ENCODE measurements at places on chromosomes 2 and 18. TPM values are rescaled to one million over a fixed set of nuclear protein-coding genes. Genes with fewer than 3 reads are reported as not detected.

The HOXD8 gene
- 181 TPM for polyA plus RNA-seq

The CD8B2 gene
- polyA plus RNA-seq: 0.24 TPM

The ARHGAP25 gene
- polyA plus RNA-seq: 6.4 TPM

The ABCG8 gene
- 1.1 TPM for polyA plus RNA-seq

The DSG1 gene
- polyA plus RNA-seq: 0.12 TPM

The AP1S3 gene
- polyA plus RNA-seq: 16.1 TPM

The TWIST2 gene
- 5.0 TPM for polyA plus RNA-seq

The RSAD2 gene
- 4.0 TPM for polyA plus RNA-seq

The WNT10A gene
- polyA plus RNA-seq: 1.1 TPM

The MARCO gene
- 0.06 TPM for polyA plus RNA-seq

The STPG4 gene
- 0.30 TPM for polyA plus RNA-seq

The KRTCAP3 gene
- 10.6 TPM for polyA plus RNA-seq

The IL36A gene
- not detected for polyA plus RNA-seq

The MYO7B gene
- 29.5 TPM for polyA plus RNA-seq

The MAP3K19 gene
- polyA plus RNA-seq: 1.1 TPM

The MC5R gene
- not detected for polyA plus RNA-seq

DNA sequence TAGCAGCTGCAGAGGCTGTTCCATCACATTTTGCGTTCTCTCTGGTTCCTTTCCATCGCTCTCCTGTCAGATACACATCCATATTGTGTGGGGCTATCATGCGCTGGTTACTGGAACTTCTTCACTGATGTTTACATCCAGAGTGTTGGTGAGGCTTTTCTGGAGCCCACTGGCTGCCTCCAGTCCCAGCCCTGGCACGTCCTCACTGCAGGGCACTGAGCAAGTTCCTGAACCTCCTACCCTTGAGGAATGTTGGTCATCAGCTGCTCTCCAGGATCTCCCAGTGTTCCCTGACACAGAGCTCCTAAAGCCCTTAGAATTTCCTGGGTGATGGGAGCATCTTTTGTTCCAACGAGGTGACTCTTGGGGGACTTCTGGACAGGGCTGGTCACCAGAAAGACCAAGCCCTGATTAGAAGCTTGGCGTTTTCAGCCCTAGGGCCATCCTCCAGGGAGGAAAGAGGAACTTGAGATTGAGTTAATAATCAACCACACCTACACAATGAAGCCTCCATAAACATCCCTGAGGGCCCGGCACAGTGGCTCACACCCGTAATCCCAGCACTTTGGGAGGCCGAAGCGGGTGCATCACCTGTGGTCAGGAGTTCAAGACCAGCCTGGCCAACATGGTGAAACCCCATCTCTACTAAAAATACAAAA is 81.3 kb downstream of the TFCP2L1 start:
- no peak for DNase-seq

GRCh38 chr18:3234457-3234856 is 13.1 kb upstream of the MYL12A start:
- no peak for DNase-seq

DNA sequence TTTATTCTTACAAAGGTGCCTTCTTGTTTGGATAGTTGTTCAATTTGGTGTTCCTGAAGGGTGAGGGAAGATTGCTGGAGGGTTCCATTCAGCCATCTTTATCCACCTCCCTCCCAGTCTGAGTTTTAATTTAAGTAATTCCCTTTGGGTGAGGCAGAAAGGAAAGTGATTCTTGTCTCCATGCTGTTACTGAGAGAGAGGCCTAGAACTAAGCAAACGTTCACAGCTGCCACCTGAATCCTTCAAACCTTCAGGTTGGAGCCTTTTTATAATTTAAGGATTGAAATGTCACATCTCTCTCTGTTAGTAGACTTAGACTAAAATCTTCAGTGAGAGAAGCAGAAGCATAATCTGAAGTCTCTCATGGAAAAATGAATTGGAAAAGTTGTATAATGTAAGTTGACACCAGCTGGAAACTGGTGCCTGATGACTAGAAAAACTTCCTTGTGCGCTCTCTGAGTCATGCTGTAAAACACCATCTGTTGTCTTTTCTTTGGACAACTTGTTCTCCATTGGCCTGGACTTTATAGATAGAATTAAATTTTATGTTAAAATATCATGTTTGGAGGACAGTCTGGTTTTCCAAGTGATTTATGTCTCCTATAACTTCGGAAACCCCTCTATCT is 14.6 kb downstream of the STRADB start:
- peak; percentile 56 for DNase-seq

GRCh38 chr2:50535256-50535655 is 496.7 kb downstream of the NRXN1 start:
- DNase-seq: no peak

DNA sequence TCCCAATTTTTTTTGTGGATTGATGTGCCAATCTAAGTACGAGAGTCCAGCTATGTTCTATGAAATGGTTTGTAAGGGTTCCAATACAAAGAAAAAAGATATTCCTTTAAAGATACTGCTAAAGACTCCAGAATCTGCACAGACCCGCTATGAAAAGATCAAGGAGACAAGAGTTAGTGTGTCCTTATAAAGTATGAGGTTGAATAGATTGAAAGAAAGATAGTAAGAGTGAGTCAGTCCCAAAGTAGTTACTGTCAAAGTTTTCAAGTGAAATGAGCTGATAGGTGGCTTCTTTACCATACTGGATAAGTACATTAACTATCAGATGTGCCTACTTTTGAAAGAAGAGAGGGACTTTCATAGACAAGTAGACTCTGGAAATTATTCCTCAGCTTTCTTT is 17.9 kb upstream of the EHBP1 start:
- DNase-seq: no peak

- no peak for DNase-seq
Measured at GRCh38 chr2:107414376-107414775, 412.3 kb upstream of the RGPD4 start.

DNA sequence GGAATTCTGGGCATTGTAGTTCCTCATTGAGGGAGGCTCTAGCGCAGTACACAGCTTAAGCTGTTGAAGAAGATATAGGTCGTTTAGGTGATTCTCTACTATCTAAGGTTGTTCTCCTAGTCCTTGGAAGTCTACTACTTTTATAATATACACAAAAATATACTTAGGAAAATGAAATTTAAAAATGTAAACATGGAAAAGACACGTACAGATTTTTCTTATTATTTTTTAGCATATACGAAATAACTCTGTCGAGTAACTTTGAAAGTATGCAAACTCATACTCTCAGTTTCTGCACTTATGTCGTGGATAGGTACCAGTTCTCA is 272 bp upstream of the FASTKD1 start:
- DNase-seq: no peak

DNA sequence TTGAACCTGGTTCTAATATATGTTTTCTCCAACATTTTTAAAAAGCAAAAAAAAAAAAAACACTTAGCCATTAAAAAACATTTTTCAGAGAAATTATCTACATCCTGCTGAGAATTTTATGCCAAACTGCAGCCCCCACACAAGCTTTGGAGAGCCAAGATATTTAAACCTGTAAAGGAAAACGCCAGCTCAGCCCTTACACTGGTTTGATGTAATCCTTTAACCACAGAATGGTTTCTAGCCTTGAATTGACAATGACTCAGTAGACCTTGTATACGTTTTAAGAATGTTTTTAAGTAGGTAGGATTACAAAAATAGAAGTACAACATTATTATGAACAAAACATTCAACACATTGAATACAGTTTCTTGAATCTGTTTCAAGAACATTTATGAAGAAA is 113.6 kb downstream of the BABAM2 start:
- no peak for DNase-seq

DNA sequence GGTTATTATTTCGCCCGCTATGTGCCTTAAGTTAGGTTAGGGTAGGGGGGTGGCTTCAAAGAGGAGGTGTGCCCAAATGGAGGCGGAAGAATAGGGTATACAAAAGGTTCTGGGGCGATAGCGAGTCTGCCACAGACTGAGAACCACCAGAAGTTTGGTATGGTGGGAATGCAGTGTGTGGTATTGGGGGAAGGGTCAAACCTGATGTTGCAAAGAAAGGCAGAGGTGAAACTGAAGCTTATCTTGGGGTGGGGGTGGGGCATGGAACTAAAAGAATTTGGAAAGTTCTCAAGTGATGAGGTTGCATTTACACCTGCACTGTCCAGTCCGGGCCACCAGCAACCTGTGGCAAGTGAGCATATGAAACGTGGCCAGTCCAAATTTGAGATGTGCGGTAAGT is 11.8 kb upstream of the CCBE1 start:
- DNase-seq: no peak

DNA sequence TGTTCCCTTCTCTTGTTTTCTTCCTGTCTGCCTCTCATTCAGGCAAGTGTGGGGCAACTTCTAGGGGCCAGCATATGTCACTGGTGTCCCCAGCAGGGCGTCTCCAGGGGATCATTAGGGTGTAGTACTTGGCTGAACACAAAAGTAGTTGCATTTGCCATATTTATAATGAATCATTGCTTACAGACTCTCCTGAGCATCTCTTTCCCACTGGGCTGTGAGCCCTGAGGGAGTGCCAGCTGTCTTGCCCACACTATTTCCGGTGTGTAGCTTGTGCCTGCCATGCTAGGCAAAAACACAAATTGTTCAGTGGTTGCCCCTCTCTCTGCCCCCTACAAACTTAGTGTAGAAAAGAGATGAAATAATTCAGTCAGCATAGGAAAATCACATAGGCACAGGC is 40.8 kb upstream of the SCLY start:
- no peak for DNase-seq

DNA sequence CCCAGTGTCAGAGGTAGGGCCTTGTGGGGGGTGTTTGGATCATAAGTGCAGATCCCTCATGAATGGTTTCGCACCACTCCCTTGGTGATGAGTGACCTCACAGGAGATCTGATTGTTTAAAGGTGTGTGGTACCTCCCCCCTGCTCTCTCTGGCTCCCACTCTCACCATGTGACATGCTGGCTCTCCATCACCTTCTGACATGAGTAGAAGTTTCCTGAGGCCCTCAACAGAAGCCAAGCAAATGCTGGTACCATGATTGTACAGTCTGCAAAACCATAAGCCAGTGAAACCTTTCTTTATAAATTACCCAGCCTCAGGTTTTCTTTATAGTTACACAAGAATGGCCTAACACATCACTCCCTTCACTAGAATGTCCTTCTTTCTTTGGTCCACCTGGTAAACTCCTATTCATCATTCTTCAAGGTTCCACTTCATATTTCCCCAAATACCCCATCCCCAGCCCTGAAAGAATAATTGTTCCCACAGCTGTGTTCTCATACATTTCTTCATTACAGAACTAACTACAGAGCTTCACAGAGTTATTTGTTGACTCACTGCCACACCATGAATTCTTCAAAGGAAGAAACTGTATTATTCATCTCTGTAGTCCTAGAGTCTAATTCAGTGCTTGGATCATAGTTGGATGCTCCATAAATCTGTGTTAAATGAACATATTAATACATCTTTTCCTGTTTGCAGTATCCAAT is 81.2 kb upstream of the STK17B start:
- no peak for DNase-seq

DNA sequence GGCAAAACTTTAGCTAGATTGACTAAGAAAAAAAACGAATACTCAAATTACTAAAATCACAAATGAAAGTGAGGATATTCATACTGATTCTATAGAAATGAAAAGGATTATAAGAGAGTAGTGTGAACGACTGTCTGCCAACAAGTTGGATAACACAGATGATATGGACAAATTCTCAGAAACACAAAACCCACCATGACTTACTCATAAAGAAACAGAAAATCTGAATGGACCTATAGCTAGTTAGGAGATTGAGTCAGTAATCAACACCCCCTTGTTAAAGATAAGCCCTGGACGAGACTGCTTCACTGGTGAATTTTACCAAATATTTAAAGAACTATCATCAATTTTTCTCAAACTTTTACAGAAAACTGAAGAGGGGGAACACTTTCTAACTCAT is 108.8 kb upstream of the TMEM200C start:
- no peak for DNase-seq

DNA sequence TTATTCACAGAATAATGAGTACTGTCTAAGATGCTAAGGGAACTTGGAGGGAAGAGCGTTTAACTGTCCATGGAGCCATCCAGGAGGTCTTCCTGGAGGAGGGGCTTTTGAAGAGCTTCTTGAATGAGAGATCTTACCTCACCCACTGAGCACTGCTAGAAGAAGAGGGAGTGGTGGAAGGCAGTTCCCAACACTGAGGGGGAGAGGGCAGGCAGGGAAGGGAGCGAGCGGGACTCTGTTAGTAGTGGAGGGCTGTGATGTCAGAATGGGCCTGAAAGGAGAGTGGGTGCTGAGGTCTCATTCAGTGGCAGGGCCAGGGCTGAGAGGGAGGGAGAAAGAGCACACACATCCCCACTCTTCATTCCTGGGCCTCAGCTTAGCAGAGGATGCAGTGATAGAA is 65.0 kb downstream of the NCK2 start:
- no peak for DNase-seq

GRCh38 chr2:222447131-222447530 is 22.8 kb downstream of the SGPP2 start:
- DNase-seq: no peak

DNA sequence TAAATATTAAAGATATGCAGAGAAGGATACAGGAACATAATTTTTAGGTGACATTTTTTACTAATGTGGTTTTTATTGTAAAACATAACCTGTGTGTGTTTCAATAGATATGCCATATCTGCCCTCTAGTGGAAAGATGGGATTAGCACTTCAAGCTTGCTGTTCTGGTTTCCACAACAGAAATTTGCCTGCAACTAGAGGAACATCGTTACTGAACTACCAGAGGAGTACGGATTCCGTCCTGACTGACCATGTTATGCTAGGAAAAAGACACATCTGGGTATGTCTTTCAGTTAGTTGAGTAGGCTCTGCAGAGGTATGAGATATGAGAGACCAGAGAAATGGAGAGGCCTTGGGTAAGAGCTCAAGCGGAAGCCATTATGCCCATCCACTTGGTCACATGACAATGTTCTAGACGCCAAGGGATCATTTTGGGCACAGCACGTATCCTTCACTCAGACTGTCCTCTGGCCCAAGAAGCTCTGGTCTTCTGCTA is 104.9 kb downstream of the MBD2 start:
- DNase-seq: peak; percentile 66

GRCh38 chr2:145807968-145808367 is 1288.0 kb upstream of the ZEB2 start:
- no peak for DNase-seq

DNA sequence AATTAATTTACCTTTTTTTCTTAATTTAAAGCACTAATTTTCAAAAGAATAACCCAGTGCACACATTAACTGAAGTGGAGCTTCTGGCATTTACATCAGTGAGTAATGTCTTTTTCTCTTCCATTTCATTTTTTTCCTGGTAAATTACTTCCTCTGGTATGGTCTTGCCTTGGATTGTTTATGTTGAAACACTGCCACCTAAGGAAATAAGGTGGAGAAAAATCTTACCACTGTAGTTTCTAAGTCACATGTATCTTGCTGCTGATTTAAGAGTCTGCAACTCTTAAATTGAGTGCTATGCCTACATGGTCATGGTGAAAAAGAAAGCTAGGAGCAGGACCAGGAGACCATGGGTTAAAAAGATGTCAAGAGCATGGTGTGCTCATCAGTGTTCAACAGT is 51.0 kb downstream of the TTC27 start:
- no peak for DNase-seq
